CD4-positive, alpha-beta T cell treated with Interleukin-1 beta for 1 hour (primary cell): ENCODE measurements at places on chromosomes 12 and 14.
A peak's percentile ranks its signal among the peaks of the same experiment; 100 is the strongest.

DNA sequence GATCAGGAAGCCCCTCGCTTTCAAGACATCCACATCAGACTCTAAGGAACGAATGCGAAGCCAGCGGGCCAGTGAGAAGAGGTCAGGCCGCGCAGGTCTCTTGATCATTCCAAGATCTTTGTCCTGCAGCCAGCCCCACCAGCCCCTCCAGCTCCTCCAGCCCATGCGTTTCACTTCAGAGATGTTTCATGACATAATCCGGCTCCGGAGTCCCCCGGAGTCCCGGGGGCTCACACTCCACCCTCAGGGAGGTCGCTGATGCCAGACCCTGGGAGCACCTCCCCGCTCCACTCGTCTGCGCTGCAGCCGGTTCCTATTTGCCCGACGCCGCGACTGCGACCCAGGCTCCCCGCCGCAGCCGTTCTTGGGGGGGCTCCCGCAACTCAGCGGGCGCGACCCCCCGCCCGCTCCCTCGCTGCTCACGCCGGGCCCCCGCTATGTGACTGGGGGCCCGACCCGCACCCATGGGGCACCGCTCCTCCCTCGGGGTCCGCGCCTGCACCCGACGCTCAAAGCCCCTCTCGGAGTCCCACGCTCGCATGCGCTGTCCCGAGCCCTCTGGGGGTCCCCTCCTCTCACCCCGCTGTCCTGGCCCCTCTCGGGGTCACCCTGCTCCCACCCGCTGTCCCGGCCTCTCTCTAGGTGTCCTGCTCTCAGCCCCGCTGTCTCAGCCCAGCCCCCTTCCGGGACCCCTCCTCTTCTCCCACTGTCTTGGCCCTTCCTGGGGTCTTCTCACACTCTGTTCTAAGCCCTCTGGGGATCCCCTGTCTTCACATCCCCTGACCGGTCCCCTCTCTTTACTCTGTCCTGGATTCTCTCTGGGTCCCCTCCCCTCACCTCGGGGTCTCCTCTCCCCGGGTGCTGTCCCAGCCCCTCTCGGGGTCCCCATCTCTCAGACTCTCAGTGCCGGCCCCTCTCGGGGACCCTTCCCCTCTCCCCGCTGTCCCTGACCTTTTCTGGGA lies 1.1 kb downstream of the TAOK3 start:
- no peak for DNase-seq

GRCh38 chr12:132071830-132072384 lies 72.2 kb downstream of the DDX51 start:
- DNase-seq: no peak

DNA sequence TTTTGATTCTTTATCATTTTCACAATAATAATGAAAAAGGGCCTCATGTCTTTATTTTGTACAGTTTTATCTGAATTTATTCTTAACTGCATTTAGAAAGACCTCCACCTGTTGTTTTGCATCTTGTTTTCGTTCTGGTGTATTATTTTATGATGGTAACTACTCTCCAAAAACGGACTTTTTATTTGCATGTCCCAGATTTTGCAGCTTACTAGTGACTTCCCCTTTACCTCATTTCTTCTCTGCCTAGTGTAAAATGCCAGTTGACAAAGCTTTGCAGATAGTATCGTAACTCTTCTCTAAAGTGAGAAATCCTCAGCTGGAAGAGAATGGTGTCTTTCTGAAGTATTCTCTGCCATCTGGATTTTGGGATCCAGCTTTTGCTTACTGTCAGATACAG lies 17.2 kb downstream of the PEX5 start:
- no peak for DNase-seq

- DNase-seq: no peak
These were observed 58.1 kb downstream of the ATXN7L3B start for GRCh38 chr12:74595696-74596095.

DNA sequence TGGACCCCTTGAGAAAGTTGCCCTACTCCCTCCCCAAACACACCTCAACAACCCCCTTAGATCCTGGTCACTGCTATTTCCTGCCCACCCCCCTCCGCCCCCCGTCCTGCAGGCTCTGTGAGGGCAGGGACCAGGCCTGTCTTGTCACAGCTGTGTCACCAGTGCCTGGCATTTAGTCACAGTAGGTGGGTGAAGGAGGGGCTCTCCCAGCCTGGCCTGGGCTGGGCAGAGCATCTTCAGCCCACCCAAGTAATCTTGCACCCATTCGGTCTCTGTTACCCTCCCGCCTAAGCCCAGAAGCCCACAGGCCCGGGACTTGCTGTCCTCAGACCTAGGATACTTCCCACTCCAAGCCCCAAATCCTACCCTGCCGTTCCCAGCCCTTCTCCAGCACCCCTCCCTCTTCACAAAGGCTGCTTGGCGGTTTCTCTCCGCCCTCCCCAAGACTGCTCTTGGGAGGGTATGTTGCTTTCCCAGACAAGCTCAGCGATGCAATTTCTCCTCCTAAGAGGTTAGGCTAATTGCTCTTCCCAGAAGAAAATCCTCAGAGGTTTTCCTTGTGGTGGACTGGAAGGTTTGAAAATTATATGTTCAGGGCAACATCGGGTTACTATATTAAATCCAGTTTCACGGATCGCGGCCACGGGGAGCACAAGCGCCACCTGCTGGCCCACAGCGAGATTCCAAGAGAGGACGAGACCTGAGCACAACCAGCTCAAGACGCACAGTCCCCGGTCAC lies 50.8 kb upstream of the ZFP36L1 start:
- peak; percentile 76 for DNase-seq

GRCh38 chr14:90456551-90456950 lies 59.7 kb downstream of the CALM1 start:
- DNase-seq: no peak

GRCh38 chr14:60757567-60758002 lies 23.0 kb downstream of the MNAT1 start:
- no peak for DNase-seq

DNA sequence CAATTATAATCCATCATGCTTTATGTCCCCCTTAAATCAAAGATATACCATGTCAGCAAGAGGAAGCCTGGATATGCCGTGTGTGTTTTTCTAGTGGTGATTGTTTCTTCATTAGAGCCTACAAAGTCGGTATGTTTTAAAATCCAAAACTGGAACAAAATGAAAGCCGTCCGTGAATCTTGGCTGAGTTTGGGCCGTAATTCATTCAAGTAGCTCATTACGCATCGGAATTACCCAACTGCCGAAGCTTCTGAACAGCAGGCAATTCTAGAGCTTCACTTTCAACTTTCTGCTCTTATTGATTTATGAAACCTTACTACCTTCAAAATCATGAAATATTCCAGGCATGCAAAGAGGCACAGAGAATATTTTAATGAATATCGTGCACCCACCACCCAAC lies 224.7 kb downstream of the AACS start:
- DNase-seq: no peak

- DNase-seq: no peak
These were observed 1.1 kb downstream of the LIN52 start for GRCh38 chr14:74085828-74086227.

DNA sequence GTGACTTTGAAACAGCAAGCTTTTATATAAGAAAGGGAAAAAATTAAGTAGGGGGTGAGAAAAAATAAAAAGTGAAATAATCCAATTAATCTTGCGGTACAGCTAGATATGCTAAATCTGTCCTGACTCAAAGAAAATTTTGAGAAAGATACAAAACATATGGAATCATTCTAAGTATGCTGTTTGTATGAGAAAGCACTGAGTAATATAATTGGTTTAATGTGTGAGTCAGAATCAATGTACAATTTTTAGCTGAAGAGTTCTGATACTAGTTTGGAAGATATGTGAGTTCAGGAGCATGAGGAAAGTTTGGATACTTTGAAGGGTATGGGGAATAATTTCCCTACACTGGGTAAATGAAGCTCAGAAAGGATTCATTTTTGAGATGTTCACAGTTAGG lies 190.9 kb upstream of the RASSF8 start:
- no peak for DNase-seq

- DNase-seq: no peak
These were observed 324.0 kb upstream of the PDE3A start for GRCh38 chr12:20044351-20044750.

GRCh38 chr14:68548194-68549076 lies 244.4 kb downstream of the ZFP36L1 start:
- no peak for DNase-seq

DNA sequence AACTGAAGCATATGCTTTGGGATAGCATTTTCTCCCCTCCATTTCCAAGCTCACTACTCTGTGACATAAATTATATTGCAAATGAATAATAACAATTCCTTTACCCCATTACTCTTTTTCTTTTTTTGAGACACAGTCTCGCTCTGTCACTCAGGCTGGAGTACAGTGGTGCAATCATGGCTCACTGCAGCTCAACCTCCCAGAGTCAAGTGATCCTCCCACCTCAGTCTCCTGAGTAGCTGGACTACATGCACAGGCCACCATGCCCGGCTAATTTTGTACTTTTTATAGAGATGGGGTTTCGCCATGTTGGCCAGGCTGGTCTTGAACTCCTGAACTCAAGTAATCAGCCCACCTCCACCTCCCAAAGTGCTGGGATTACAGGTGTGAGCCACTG lies 49.2 kb upstream of the GTF2A1 start:
- no peak for DNase-seq

DNA sequence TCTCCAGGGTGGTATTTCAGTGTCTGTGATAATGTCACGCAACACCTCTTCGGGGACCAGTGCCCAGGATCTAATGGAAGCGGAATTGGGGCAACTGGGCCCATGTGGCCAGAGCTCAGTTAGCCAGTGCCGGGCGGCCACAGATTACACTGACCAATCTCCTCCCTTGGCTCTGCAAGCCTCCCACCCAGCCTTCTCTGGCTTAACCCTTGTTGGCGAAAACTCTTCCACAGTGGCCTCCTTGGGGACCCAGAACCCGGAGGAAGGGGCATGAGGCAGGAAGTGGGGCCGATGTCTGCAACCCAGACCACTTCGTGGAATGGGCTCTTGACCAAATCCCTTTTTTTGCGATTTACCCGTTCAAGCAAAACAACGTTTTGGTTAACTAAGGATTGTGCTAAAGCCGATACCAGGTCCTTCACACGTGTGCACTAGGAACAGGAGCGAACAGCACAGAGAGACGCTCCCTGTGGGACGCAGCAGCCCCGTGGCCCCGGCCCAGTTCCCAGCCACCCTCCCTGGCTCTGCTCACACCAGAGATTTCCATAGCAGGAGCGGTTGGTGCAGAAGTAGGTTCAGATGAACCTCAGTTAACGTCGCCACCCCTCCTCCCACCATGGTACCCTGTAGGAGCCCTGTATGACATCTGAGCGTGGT lies 38.2 kb downstream of the SLC8B1 start:
- no peak for DNase-seq
